ENCODE measurements at places on chromosomes 13 and 19.

- no peak for DNase-seq
Measured at GRCh38 chr19:5631567-5632240, 8.8 kb downstream of the SAFB start.

GRCh38 chr19:28655054-28655453, 557.9 kb downstream of the UQCRFS1 start:
- DNase-seq, result no peak

DNA sequence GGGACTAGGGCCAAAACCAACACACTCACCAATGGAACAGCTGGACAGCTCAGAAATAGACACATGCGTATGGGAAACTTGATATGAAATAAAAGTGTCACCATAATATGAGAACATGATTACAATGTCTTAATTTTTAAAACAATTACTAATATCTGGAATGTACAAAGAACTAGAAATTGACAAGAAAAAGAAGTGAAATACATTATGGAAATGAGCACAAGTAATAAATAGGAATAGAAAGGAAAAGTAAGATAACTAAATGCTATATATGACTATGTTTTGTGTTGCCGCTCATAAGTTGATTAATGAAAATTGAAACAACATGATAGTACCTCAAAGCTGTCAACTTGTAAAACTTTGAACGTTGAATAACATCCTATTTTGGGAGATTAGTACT, 801.1 kb downstream of the SLITRK5 start:
- no peak for DNase-seq

DNA sequence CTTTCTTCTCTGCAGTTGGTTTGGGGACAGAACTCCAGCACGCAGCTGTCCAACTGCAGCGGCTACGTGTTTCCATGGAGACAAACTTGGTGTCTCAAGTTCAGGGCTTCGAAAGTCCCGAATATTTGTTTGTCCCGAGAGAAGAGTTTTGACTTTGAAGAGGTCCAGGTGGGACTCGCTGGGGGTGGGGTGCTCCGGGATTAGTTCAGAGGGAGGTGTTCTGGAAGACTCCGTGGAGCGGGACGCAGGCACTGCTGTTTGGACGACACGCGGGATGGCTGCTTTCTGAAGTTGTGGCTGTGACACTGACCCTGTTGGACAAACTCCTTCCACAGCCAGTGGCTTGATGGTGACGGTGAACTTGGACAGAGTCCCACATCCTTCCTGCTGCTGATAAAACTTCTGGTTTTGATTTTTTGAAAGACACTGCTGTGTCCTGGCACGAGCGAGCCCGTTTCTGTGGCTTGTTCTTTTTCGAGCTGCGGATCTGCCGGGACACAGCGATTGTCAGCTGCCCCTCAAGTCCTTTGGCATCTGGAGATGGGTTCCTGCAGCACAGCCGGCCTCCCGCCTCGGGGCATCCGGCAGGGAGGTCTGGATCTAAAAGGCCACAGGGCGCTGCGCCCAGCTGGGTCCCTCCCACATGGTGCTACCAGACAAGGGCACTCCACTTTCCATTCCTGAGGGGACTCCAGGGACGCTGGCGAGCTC, 15.9 kb upstream of the RANBP3 start:
- DNase-seq, result no peak

GRCh38 chr19:48994035-48994386, 324 bp downstream of the RUVBL2 start:
- no peak for DNase-seq

DNA sequence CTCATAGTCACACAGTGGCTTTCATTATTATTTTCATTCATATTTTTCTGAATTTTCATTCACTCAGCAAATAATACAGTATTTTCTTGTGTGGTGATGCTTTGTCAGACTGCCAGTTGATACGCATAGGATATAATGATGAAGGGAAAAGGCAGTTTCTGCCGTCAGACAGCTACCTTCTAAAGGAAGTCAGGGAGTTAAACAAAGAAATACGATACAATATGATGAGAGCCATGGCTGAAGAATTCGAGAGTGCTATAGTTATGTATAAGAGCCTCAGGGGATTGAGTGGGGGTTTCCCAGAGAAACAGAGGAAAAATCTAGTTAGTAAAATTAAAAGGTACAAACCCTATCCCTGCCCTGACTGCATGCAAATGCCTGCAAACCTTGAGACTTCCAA, 479.1 kb downstream of the OLFM4 start:
- no peak for DNase-seq

GRCh38 chr19:18467978-18468377, 30.0 kb upstream of the ISYNA1 start:
- DNase-seq, result no peak

DNA sequence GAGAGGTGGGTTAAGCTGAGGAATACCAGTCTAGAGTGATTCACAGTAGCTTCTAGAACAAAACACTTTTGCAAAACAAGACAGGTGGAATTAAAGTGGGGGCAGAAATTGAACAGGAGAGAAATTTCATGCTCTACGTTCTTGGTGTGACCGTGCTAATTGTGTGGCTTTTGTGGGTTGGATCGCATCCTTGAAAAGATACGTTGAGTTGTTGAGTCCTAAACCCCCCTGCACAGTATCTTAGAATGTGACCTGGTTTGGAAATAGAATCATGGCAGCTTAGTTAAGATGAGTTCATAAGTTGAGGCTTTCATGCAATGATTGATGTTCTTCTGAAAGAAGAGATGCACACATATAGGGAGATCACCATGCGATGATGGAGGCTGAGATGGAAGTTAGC, 308.2 kb downstream of the ATP8A2 start:
- DNase-seq, result no peak

DNA sequence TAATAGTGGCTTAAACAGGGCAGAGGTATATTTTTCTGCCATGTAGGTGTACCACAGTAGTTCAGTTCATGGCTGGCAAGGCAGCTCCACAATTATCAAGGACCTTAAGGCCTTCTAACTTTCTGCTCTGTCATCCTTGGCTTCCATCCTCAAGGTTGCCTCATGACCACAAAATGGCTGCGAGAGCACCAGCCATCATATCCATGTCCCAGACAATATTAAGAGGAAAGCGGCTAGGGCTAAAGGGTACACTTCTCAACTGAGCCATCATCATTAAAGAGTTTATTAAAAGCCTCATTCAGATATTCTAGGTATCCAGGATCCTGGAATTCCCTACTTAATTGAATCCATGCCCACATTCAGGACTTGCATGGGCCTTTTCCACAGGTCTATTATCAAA, 62.7 kb upstream of the MRI1 start:
- DNase-seq, result no peak

GRCh38 chr19:11479898-11480714, 740 bp downstream of the ELAVL3 start:
- no peak for DNase-seq

- no peak for DNase-seq
Measured at GRCh38 chr13:93951951-93952350, 527.5 kb downstream of the DCT start.

DNA sequence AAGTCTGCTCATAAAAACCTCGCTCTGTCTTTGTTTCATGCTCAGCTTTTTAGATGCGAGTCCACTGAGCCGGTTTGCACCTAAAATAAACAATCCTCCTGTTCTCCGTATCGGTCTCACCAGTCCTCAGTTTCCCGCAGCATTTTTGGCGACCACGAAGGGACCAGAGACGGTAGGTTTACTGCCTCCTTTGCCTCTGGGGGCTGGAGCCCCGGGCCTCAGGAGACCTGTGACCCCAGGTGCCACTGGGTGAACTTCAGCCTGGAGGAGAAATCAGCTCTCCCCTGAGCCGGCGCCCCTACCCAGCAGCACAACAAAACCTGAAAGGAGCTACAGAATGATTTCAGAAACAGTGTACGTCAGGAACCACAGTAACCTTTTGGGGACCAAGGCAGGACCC, 8.1 kb downstream of the SIGLEC11 start:
- DNase-seq, result no peak

DNA sequence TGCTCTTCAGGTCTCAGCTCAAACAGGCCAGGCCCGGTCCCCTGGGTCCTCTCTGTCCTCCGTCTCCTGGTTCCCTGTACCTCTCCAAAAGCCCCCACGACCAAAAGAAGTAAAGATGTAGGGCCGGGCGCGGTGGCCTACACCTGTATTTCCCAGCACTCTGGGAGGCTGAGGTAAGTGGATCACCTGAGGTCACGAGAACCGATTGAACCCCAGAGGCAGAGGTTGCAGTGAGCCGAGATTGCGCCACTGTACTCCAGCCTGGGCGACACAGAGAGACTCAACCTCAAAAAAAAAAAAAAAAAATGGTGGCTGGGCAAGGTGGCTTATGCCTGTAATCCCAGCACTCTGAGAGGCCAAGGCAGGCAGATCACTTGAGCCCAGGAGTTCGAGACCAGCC, 22.0 kb upstream of the BCL3 start:
- DNase-seq, result no peak

- DNase-seq, result no peak
Measured at GRCh38 chr19:48354332-48354992, 9.3 kb downstream of the TMEM143 start.

- no peak for DNase-seq
Measured at GRCh38 chr13:46178821-46179220, 3.2 kb downstream of the LCP1 start.

GRCh38 chr13:73138276-73138637, 79.5 kb downstream of the KLF5 start:
- DNase-seq, result no peak

GRCh38 chr13:85675151-85675907, 123.9 kb downstream of the SLITRK6 start:
- DNase-seq, result no peak

- DNase-seq, result no peak
Measured at GRCh38 chr13:110989331-110989730, 74.5 kb upstream of the ANKRD10 start.

- no peak for DNase-seq
Measured at GRCh38 chr13:47017476-47017875, 120.6 kb upstream of the HTR2A start.

GRCh38 chr13:75647126-75647784, 11.1 kb downstream of the LMO7 start:
- DNase-seq, result no peak

- DNase-seq, result no peak
Measured at GRCh38 chr19:40560092-40560507, 16.6 kb upstream of the SHKBP1 start.

- no peak for DNase-seq
Measured at GRCh38 chr19:41537789-41538188, 38.2 kb upstream of the CEACAM21 start.

DNA sequence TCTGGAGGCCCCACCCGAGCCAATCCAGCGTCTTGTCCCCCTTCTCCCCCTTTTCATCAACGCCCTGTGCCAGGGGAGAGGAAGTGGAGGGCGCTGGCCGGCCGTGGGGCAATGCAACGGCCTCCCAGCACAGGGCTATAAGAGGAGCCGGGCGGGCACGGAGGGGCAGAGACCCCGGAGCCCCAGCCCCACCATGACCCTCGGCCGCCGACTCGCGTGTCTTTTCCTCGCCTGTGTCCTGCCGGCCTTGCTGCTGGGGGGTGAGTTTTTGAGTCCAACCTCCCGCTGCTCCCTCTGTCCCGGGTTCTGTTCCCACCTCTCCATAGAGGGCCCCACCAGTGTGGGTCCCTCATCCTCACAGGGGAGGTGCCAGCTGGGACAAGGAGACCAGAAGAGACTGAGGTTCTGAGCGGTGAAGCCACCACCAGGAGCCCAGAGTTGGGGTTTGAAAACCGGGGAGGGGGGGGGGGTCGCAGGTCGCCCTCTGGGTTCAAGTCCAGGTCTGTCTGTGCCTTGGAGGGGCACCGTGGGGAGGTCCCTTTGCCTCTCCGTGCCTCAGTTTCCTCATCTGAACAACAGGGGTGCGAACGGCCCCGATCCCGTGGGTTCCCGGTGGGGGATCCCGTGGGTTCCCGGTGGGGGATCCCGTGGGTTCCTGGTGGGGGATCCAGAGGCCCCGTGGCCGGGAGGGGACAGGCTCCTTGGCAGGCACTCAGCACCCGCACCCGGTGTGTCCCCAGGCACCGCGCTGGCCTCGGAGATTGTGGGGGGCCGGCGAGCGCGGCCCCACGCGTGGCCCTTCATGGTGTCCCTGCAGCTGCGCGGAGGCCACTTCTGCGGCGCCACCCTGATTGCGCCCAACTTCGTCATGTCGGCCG, at the start of gene ELANE:
TSS of gene ELANE (plus strand) at position 168 of the 878 bp plus-strand sequence. CDS start at position 194, 26 bp downstream.
- no peak for DNase-seq

DNA sequence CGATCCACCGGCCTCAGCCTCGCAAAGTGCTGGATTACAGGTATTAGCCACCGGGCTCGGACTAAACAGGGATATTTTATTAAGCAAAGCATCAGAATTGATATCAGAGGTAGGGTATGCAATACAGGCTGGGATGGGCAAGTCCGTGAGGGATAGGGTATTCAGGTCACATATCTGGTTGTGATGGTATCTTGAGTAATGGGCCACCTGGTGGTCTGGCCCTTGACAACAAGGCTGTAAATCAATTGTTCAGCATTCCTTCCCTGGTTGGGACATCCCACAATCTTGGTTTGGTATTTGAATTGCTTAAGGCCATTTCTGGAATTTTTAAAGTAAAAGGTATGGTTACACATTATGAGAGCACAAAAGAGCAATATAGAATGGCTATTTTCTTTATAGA, 1588.0 kb downstream of the SLITRK1 start:
- no peak for DNase-seq

DNA sequence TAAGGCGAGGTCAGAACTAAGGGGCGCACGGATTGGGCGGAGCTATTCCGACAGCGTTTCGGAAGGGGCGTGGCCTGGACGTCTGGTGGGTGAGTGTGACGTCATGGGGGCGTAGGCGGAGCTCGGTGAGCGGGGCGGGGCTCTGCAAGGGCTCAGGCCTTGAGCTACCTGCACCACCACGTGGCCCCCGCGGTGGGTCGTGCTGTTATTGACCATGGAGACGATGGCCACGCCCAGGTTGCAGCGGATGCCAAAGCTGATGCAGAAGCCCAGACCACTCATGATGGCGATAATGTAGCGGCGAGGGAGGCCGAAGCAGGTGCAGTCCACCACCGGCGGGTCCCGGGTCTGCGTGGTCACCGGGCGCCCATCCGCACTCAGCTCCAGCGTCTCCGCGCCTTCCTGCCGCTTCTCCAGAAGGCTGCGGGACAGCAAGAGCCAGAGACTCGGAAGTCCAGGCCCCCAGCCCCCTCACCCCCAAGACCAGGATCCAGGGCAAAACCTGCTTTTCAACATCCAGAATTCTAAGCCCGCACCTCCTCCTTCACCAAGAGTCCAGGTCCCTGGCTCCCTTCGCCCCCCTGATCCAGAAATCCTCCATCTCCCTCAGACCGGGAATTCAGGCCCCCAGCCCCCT, 4.8 kb downstream of the SLC17A7 start:
- DNase-seq, result no peak

GRCh38 chr19:46614114-46614722, 10.7 kb downstream of the PTGIR start:
- peak; percentile 63 for DNase-seq

GRCh38 chr19:17968362-17968761, 1.5 kb downstream of the KCNN1 start:
- DNase-seq, result no peak

DNA sequence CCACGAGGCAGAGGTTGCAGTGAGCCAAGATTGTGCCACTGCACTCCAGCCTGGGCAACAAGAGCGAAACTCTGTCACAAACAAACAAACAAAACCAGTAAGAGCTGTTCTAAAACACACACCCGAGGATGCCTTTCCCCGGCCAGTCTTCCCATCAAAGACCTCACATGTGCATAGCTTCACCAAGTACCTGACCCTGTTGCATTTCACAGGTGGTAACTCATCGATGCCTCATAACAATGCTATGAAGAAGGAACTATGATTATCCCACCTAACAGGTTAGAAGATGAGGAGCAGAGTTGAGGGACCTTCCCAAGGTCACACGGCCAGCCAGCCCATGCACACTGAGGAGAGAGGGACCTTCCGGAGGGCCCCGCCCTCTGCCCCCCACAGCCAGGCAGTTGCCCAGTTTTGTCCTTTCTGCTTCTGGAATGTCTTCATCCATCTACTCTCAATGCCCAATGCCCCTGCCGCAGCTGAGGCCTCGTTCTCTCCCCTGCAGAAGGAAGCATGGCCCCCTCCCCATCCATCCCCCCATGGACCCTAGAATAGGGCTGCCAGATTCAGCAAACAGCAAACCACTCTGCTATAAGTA, 16.8 kb upstream of the LENG8 start:
- no peak for DNase-seq
